HEK293T (cell line): ENCODE measurements at places on chromosomes 6 and 20.

GRCh38 chr6:157681041-157681650, 141.9 kb upstream of the SNX9 start:
- DNase-seq, result no peak

DNA sequence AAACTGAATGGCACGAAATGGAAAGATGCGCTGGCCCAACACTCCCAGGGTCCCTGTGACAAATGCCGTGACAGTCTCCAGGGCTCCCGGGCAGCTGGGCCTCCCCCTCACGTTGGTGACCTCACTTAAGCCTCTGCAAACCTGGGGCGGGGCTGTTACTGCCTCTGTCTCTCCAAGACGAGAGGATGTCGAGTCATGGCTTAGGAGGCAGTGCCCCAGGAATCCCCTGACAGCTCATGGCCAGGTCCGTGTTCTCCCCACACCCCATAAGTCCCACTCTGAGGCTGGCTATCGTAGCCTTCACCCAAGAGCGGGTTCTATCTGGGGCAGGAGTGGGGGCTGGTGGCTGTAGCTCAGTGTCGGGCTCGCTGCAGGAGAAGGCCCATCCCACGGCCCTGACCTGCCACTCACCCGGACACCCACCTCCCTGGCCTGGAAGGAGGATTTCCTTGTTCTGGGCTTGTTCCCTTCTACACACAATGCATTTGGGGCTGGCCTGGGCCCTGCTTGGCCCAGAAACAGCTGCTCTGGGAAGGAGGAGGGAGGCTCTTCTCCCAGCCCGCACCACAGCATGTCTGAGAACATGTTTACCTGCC, 5.6 kb upstream of the RPS21 start:
- no peak for DNase-seq

- DNase-seq, result peak; percentile 33
These were observed 59.1 kb upstream of the F13A1 start for GRCh38 chr6:6379573-6379972.

- DNase-seq, result no peak
These were observed 28.8 kb downstream of the FAM8A1 start for GRCh38 chr6:17628873-17629272.

DNA sequence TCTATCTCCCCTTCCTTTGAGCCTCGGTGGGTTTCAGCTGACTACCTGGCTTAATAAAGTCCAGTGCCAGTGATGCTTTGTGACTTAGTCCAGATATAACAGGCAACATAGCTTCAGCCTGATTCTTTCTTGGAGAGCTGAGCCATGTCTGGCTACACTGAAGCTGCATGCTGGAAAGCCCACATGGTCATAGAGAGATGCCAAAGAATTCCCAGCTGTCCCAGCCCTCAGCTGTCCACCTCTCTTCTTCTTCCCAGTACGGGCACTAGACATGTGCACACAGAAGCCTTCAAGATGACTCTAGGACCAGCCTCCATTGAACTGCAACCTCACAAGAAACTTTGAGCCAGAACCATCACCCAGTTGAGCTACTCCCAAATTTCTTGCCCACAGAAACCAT, 154.1 kb upstream of the MYLIP start:
- DNase-seq, result no peak

DNA sequence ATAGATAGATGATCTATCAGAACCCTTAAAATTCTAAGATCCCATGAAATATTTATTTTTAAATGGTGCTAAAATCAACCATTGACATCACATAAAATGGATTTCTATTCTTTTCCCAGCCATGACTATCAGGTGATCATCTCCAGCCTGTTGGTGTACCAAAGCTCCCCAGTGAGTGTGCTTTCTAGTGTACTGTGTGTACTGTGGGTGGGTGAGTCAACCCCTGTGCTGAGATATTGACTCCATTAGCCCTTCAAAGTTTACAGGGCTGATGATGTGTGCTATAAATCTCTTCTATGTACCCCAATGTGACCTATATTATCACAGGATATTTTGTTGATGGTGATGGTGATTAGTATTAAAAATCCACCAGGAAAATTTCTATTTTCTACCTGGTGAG, 344.6 kb downstream of the MMUT start:
- no peak for DNase-seq

GRCh38 chr20:17530716-17531664, at the start of gene BFSP1:
Gene BFSP1, minus strand, starts transcription at chr20:17531379. Its CDS starts 50 bp downstream, at chr20:17531329.
- peak; percentile 67 for DNase-seq

- DNase-seq, result no peak
These were observed 263.3 kb upstream of the QKI start for GRCh38 chr6:163151212-163151611.

DNA sequence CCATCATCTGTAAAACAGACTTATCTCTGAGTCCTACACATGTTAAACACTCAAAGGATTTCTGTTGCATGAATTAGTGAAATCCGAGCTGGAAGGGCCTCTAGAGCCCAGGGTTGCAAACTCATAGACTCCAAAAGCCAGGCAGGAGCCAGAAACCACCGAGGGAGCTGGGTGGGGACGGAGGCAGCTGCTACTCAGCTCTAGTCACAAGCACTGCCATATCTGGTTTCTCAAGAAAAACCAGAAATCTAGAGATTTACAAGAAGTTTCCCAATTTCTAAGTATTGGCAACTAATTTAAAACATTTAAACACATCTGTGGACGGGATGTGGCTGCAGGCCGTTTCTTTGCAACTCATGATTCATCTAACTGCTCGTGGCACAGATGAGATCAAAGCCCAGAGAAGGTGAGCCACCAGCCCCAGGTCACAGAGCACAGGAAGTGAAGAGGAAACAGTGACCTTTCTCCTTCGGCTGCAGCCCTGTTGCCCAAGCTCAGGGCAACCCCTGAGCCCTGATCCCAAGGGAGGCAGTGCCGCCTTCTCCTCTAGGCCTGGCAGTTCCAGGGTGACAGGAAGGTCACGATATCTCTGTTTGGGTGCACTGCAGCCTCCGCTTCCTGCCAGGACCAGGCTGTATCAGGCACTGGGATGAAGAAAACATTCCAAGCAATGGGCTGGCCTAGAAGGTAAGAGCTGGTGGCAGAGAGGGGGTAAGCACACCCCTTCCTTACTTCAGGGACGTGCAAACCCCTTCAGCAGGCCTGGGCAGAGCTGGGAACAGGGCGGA, 26.4 kb upstream of the PTGIS start:
- DNase-seq, result no peak

DNA sequence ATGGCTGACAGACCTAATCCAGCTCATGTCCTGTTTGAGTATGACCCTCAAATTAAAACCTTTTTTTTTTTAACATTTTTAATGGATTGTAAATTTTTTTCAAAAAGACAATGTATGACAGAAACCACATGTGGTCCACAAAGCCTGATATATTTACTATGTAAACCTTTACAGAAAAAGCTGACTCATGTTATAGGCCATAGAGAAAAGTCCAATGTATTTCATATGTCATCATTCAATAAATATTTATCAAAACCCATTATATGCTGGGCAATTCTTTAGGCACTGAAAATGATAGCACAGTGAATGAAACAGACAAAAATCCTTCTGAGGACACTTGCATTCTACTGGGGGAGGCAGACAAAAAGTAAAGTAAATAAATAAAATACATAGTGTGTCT, 826.2 kb upstream of the FLRT3 start:
- no peak for DNase-seq

DNA sequence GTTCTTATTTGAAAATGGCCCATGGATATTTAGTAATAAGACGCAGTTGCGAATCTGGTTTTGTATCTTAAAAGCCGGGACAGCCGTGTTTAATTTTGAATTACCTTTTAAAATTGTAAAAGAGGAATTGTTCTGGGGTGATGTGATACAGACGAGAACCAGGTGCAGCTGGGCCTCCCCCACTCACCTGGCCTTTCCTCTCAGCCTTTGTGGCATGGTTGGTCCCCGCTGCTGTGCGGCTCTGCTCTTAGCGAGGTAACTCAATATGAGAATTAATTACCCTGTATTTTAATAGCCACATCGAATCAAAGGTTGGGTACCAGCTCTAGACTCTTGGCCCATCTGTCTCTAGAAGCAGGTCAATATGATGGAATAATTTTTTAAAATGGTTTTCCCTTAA, 56.5 kb upstream of the DACT2 start:
- no peak for DNase-seq

GRCh38 chr6:13454286-13455221, 32.8 kb downstream of the GFOD1 start:
- no peak for DNase-seq

DNA sequence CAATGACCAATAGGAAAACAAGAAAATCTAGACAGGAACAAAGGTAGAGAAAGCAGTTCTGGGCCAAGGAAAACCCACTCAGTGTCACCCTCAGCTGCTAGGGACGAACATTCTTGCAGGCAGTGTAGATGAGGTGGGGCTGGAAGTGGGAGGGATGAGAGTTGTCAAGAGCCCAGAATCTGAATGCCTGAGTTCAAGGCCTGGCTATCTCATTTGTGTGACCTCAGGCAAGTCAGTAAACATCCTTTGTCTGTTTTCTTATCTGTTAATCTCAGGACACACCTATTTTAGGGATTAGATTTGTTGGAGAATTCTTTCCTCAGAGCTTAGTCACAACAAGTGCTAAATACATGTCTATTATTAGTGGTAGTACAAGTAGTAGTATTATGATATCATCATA, 50.9 kb upstream of the KIF16B start:
- DNase-seq, result no peak

GRCh38 chr6:153944201-153944600, 94.8 kb upstream of the OPRM1 start:
- no peak for DNase-seq

DNA sequence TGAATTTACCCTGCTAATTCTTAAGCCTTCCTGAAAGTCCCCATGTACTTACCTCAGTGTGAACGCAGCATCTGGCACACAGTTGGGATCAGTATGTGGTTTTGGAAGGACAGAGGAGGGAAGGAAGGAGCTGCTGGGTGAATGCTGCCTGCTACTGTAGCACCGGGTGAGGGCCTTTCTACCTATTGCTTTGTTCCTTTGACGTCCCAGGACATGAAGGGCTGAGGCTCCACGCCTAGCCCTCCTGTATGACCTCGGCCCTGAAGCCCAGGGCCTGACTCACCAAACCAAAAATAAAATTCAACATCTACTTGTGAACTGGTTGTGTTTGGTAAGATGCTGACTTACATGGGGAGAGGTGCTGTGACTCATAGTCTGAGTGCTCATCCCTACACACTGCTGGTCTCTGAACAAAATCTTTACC, 51.1 kb downstream of the ARID1B start:
- DNase-seq, result no peak

- DNase-seq, result peak; percentile 30
These were observed 828 bp downstream of the ADGRB3 start for GRCh38 chr6:68635706-68636513.

DNA sequence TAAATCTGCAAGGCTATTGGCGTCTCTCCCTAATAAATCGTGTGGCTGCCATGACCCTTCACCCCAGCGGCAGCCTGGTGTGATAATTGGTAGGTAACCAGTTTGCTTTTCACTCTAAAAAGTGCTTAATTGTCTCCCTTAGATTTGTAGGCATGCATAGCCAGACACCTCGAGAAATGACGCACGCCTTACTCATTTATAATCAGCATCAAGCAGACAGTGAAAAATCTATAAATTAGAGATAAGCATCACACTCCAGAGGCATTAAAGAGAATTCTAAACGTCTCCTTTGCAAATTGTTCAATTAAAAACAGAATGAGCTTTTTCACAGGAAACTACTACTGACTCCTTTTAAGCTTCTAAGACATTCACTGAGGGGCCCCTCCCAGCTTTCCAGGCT, 110.2 kb upstream of the RPS6KA2 start:
- no peak for DNase-seq

- no peak for DNase-seq
These were observed 6.6 kb upstream of the SLC16A10 start for GRCh38 chr6:111080698-111081097.

- DNase-seq, result no peak
These were observed 291.4 kb upstream of the RNF217 start for GRCh38 chr6:124670801-124671200.

- DNase-seq, result peak; percentile 72
These were observed 2.1 kb upstream of the ERGIC3 start for GRCh38 chr20:35539756-35540212.

DNA sequence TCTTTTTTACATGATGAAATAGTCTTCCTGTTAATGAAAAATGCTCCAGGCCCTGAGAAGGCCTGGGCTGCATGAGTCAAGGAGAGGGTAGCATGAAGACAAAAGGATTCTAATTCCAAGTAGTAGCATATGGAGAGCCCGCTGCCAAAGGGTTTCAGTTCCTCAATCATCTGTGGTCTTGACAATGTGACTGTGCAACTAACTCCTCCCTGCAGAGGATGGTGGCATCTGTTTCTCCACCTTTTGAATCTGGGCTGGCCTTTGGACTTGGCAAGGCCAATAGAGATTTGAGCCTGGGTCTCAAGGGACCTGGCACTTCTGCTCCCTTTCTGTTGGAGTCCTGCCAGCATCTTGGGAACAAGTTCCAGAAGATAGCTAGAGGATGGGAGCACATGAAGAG, 35.1 kb upstream of the ANKEF1 start:
- no peak for DNase-seq

GRCh38 chr20:53829724-53830521, 236.3 kb upstream of the ZNF217 start:
- no peak for DNase-seq

DNA sequence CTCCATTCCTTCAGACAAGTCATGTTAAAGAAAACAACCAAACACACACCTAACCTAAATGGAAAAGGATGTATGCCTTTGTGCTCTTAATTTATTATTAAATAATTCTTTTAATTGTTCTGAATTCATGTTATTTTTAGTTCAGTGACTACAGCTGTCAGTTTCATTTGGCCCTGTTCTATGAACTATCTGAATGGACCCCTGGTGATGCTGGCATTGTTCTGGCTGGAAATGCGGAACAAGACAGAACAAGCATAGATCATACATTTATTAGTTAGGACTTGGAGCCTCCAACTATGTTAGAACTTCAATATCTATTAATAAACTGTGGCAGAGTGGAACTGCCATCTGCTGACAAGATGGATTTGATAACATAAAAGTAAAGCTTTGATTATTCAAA, 5.7 kb downstream of the MAP3K7 start:
- no peak for DNase-seq

DNA sequence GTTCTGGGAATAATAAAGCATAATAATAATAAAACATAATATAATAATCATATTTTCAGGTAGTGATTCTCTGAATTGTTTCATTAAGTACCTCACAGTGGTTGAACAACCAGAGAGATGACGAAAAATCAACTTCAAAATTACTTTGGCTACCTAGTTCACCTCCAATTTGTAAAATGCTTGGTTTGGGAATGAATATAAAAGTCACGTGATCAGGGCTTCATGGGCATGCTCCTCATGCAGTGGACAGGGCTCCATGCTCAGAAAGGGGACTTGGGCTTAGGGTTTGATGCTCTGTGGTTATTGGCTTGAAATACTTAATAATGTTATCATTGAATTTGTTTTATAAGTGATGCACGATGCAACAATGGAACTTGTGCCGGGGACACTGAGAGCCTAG, 58.2 kb downstream of the HAO1 start:
- no peak for DNase-seq

DNA sequence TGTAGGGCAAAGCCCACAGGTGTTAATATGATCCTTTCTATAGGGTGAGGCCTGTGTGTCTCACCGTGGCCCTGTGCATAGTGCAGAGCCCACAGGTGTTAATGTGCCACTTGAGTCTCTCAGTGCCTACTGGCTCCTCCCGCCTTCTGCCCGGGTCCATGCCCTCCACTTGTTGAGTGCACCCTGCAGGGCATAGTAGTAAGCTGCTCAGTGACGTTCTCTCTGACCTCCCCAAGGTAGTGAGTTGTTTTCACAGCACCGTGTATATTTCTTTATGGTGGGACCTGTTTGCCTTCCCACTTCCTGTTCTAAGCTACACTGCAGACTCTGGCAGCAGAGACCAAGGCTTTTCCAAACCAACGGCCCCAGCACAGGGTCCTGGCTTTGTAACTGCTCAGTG, 64.5 kb upstream of the SLC22A1 start:
- DNase-seq, result no peak

- DNase-seq, result no peak
These were observed 144.8 kb downstream of the TTLL2 start for GRCh38 chr6:167469672-167470071.
